ENCODE measurements at places on chromosomes 11 and 22.

DNA sequence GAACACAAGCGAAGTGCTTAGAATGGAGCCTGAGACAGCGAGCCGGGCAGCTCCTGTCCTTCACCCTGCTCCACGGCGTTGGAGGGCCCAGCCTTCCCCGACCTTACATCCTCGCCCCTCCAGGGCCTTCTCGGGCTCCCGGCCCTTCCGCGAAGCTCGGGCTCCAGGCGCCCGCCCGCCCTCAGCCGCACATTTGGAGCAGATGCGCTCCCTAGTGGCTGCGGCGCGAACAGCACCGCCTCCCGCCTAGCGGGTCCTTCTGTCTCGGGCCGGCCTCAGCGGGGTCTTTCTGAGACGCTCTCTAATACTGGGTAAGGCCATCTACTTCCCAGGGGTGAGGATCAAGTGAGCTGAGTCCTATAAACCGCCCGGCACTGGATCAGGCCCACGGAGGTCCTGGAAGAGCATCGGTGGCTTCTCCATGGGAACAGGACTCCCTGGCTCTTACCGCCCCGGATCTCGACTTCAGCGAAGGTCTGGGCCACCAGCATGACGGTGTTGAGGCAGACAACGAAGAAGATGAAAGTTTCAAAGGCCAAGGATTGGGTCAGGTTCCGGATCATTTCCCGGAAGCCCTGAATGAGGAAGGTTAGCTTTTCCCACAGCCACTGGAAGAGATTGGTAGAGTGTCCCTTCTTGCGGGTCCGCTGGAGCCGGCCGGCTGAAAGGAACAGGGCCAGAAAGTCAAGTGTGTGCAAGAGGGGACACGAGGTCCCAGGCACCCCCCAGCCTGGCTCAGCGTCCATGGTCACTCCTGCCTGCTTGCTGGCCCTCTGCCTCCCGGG lies 3.7 kb downstream of the CATSPER1 start:
- no peak for DNase-seq

DNA sequence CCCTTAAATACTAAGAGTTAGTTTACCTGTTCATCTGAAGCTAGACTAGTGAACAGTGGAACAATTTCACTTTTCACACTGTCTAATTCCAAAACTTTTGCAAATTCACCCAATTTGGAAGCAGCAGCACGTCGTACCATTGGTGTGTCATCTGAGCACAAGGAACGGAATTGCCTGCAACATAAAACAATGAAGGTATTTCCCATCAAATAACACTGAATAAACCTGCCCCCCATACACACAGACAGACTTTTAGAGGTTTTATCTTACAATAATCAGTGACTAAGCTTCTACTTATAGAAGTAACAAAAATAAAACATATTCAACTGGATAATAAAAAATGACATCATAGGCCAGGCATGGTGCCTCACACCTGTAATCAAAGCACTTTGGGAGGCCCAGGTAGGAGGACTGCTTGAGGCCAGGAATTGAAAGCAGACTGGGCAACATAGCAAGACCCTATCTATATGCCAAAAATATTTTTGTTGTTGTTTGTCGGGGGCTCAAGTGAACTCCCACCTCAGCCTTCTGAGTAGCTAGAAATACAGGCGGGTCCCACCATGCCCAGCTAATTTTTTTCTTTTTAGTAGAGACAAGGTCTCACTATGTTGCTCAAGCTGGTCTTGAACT lies 6.3 kb downstream of the PPP2R1B start:
- DNase-seq = no peak

GRCh38 chr11:45982656-45983470 lies 60.4 kb downstream of the LARGE2 start:
- DNase-seq = no peak

GRCh38 chr11:73872749-73873357 lies 3.8 kb downstream of the COA4 start:
- DNase-seq = no peak

DNA sequence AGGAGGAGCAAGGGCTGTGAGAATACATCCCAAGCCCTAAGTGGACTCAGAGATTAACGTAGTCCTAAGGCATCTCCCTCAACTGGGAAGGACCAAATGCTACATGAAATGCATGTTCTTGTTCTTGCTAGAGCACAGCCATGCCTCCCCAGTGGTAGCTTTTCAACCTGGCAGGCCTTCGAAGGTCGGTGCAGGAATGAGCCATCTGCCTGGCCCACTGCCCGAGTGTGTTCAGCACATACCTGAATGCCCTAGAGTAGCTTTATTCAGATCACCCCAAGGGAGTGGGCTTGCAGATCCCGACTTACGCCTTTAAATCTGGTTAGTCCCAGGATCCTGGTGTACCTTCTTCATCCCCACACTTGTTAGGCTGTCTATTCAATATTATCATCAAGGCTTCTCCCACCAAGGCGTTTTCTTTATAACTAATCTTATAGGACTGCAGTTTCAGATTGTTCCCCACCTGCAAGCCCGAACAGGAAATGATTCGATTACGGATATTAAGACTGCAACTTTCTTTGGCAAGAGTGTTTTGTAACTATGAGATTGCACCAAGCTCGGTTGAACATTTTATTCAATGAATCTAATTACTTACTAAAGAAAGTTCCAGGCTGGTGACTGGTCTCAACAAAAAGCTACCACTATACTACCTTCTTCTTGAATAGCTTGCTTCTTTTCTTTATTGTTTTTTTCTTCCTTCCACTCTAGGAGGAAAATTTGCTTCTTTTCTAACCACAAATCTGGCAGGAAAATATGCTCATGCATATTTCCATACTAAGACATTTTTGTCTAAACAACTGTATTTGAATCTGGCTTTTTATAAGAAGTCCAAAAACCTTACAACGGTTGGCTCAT lies 115.6 kb downstream of the SGSM3 start:
- no peak for DNase-seq

DNA sequence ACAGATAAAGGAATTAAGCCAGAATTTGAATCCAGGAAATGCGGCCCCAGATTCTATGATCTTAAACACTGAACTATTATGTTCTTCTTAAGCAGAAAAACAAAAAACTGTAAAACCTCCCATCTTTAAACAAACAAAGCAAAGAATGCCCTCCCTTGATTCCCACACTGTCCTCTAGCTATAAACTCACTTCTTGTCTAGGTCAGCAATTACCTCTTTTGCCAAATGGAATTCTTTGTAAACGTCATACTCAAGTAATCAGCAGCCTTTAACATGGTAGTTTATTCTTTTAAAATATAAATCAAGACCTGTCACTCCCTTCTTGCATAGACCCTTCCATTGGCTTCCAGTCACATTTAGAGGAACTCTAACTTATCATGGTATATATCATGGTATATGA lies 958.9 kb upstream of the CNTN5 start:
- DNase-seq = no peak

- DNase-seq = no peak
These were observed 32.7 kb downstream of the VSTM5 start for GRCh38 chr11:93817426-93818348.

- no peak for DNase-seq
These were observed 27.0 kb upstream of the SORL1-AS1 start for GRCh38 chr11:121479698-121480238.

DNA sequence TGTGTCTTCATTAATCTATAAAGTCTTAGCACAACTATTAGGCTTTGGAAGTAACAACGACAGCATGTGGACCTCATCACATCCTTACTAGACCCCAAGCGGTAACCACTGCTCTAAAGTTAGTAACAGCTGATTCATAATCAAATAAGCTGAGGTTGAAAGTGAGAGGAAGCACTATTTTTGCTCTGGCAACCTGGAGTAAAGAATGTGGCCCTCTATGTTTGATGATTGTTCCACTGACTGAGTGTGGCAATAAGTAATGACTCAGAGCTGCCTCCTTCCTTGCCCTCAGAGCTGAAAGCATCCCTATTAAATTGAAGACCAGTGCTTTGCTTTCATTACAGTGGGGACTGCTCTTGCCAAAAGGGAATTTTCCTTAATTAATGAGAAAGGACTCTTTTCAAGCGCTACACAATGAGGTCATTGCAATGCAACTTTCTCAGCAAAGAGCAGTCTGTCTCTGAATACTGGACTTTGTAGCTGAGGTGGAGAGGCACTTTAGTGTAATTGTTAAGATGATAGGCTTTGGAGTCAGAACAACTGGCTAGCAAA lies 906.1 kb upstream of the RAG2 start:
- no peak for DNase-seq

- DNase-seq = no peak
These were observed 25.2 kb downstream of the CLMP start for GRCh38 chr11:123169821-123170220.

DNA sequence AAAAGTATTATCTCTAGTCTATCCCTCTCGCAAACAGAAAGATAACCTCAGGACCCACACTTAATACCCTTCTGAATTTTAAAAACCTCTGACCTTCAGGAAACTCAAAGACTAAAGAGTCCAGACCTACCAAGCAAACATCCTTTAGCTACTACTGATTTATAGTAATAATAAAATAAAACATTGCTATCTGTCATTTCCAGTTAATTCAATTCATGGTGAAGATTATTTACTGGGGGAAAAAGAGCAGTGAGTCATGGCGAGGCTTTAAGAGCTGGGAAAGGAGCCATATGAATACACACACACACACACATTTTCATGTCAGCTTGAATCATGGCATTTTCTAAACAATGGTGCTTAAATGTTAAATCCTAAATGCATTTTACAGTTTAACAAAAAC lies 87.1 kb downstream of the FAM76B start:
- peak; percentile 60 for DNase-seq

- no peak for DNase-seq
These were observed 88.0 kb upstream of the SYT13 start for GRCh38 chr11:45374130-45374529.

GRCh38 chr22:49044776-49045175 lies 782.9 kb downstream of the BRD1 start:
- no peak for DNase-seq

DNA sequence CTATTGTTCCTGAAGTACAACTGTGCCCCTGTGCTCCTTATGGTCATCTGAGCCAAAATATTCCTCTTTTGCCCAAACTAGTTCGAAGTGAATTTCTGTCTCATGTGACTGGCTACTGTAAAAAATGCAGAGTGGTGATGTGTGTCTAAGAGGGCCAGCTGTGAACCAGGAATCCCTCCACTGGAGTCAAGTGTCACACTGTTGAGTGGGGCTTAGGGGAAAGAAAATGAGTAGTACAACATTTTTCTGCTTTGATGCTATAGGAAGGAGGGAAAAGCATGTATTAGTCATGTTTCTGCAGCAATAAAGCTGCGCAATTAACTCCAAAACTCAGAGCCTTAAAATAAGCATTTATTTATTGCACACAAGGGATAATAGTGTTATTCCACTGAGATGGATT lies 39.8 kb upstream of the HMGXB4 start:
- no peak for DNase-seq

DNA sequence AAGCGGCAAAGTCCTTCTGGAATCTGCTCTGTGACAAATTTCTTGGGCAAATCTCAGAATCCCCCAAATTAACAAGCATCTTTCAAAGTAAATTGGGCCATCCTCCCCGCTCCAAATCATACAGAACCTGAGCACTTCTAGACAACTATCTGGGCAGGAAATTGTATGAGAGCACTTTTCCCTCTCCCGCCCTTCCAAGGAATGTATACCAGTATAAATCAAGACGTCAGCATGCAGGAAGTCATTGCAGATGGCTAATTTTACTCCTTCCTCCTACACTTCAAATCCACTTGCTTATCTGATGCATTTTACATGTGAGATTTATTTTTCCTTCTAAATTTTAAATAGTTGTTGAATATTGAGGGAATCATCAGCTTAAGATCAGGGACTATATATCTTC lies 52.1 kb downstream of the NTM start:
- DNase-seq = peak; percentile 22

GRCh38 chr11:59423835-59424234 lies 2.4 kb downstream of the OR5A2 start:
- DNase-seq = no peak

- no peak for DNase-seq
These were observed 66.7 kb upstream of the CSNK2A3 start for GRCh38 chr11:11419747-11420146.

DNA sequence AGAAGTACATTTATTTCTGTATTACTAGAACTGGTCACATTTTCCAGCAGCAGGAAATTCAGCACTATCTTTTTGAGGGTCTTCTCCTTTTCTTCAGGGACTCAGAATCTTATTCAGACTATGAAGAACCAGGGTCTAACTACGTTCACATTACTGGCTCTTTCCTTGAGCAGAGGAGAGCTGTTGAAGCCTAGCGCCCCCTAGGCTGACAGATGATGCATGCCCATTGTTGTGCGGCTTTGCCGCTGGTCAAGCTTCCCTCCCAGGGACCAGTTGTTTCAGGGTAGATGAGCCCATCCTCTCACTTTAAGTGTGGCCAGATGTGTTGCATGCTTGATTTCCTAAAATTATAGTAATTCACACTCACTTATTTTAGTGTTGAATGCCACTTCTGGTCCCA lies 168.2 kb upstream of the PDGFD start:
- DNase-seq = no peak

- DNase-seq = no peak
These were observed 34.8 kb downstream of the LRRC74B start for GRCh38 chr22:21080435-21081137.

DNA sequence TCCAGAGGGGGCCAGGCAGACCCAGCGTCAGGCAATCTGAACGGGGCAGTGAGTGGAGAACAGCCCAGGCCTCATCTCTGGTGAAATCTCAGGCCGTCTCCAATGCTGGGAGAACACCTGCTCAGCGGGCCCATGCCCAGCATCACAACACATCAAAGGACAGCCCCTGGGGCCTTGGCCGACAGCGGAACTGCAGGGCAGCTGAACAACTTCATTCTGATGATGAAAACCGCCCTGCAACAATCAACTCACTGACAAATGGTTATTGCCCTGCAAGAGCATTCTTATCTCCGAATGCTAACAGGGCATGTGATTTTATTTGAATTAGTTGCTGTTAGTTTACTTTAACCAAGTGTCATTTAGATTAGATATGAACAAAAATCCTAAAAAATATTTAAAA lies 14.6 kb downstream of the CELSR1 start:
- no peak for DNase-seq

DNA sequence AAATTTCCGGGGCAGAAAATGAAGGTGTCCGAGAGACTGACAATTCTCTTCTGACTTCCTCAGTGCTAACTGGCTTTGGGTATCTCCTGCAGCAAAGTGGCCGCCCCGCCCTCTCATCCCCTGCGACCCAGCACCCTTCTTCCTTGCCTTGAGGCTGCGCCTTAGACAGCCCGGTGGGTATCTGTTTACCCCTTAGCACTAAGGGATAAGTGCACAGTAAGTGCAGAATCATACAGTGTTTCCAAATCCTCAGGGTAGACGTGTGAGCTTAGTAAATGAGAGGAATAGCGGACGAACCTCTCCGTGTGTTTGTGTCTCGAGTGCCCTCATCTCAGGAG lies 368 bp upstream of the CHORDC1 start:
- DNase-seq = no peak

GRCh38 chr11:82998697-82999096 lies 73.0 kb downstream of the RAB30 start:
- DNase-seq = no peak
